ENCODE measurements at places on chromosomes 4 and X.

GRCh38 chr4:98712607-98713006 lies 54.2 kb upstream of the TSPAN5 start:
- no peak for DNase-seq

GRCh38 chrX:1778817-1779216 lies 164.0 kb downstream of the ASMT start:
- no peak for DNase-seq

- no peak for DNase-seq
Measured at GRCh38 chr4:68591204-68591603, 15.1 kb upstream of the UGT2B17 start.

DNA sequence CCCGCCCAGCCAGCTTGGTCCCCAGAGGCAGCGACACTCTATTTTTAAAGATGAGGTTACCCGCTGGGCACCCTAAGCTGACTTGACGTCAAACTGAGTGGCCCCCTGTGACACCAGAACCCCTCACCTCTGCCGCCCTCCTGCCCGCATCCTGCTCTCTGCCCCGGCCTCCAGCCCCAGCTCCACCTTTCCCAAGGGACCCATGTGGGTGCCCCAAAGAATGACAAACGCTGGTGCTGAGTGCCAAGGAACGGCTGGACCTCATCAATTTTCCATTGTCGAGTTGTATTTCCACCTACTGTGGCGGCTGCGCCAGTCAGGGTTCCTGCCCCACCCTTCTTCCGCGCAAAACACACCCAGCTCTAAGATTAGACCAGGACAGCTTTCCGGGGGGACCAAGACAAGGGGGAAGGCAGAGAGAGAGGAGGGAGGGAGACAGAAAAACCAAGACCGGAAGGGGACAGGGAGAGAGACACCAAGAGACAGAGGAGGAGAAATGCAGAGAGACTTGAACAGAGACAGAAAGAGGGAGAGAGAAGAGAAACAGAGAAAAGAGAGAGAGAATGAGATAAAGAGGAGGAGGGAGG lies 2.0 kb downstream of the PRKX start:
- DNase-seq: no peak

All from activated T-helper 9 cell treated with anti-CD3 and anti-CD28 coated beads, Interleukin-2, amount 50 U/mL, for 16 hours (primary cell).